Sigmoid colon (tissue), 7 donors: ENCODE measurements at places on chromosomes 7 and 10. TPM values are rescaled to one million over a fixed set of nuclear protein-coding genes. Genes with fewer than 3 reads are reported as not detected.

DNA sequence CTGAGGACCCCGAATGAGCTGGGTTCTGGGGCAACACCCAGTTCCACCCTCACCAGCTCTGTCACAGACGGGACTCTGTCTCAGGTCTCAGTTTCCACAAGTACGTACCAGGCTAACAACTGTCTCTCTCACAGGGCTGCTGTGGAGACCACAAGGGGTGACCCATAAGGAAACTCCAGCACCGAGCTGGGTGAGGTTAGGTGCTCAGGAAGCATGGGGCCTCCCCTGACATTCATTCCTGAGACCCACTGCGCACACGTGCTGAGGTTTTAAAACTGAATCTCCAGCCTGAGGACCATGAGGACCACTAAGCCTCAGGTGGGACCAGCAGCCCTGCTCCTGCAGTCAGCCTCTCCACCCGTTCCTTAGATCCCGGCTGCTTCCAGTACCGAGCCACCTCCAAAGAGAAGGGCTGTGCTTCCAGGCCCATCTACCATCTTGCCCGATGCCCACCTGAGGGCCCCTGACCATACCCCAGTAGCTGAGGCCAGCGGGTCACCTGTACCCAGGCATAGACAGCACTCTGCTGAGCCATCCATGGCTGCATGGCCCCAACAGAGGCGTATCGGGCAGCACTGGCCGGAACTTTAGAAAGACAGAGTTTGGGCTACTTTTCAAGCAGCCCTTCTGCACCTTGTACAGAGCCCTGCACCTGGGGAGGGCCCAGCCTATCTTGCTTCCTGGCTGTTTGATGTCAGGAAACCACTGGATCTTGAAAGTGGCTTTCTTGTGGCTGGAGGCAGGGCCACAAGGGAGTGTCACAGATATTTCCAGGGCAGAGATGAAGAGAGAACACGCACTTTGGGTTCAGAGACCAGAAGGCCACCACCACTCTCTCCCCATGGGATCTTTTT lies 18.7 kb downstream of the HSPA12A start:
- H3K4me3 ChIP-seq, result no peak overlapping the region
- peak; percentile 53 for DNase-seq
- H3K27me3 ChIP-seq, result no peaks in the 10 kb centered on the region
- H3K36me3 ChIP-seq, result no peaks in the 10 kb centered on the region
- no peaks in the 10 kb centered on the region for H3K4me1 ChIP-seq

Gene FLNC
- 489 TPM for total RNA-seq

Gene METTL27
- total RNA-seq, result 5.5 TPM

DNA sequence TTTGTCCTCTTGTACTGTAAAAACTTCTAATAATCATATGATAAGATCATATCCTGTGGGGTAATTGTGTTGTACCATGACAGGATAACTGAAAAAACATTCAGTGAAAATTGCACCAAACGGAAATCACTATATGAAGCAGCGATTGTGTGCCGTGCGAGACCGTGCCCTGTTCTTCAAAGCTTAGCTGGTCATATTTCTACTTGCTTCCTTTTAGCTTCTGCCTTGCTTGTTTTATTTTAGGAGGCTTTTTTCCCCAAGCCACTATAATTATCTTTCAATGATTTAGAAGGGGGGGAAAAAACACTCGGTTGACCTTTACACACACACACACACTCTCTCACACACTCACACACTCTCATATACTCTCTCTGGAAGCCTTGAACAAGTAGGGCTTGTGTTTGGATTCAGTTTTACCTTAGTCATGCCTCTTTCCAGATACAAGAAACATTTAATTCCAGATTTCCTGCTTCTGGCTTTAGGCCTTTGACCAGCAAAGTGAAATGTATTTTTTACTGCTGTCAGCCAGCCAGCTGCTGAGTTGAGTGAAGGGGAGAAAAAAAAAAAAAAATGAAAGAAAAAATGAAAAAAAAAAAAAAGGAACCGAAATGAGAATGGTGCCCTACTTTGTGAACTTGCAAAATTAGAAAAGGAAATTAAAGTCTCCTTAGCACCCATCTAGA lies 181.4 kb downstream of the ARID5B start:
- peaks cover 54% of the 10 kb centered on the region for H3K4me1 ChIP-seq
- H3K27ac ChIP-seq, result peak overlapping the region; percentile 77
- H3K36me3 ChIP-seq, result no peaks in the 10 kb centered on the region
- H3K4me3 ChIP-seq, result no peak overlapping the region
- no peak for DNase-seq
- H3K27me3 ChIP-seq, result no peaks in the 10 kb centered on the region

DNA sequence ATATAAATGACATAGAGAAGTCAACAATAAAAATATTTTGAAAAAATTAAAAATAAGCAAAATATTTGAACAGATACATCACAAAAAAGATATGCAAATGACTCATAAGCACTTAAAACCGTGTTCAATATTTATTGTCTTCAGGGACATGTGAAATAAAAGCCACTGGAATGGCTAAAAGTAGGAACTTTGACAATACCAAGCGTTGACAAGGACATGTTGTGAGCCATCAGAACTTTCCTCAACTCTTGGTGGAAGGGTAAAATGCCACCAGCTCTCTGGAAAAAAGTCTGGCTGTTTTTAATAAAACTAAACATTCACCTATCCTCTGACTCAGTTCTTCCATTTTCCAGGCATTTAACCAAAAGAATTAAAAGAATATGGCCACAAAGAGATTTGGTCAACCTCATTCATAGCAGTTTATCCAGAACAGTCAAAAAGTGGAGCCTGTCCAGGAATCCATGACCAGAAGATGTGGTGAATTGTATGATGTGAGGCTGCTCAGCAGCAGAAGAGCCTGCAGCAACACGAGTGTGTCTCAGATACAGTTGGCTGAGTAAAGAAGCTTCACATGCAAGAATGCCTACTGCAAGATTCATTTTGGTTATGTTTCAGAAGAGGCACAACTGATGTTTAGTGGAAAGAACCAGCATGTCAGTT lies 7.1 kb upstream of the KLF6 start:
- no peak for DNase-seq
- no peaks in the 10 kb centered on the region for H3K4me1 ChIP-seq
- no peaks in the 10 kb centered on the region for H3K27me3 ChIP-seq

Gene SGMS1
- 55.7 TPM for total RNA-seq

GRCh38 chr7:5204546-5204945 lies 14.5 kb downstream of the WIPI2 start:
- no peak overlapping the region for H3K27ac ChIP-seq
- H3K36me3 ChIP-seq, result peaks cover 8% of the 10 kb centered on the region
- H3K27me3 ChIP-seq, result no peaks in the 10 kb centered on the region
- H3K4me1 ChIP-seq, result peaks cover 5% of the 10 kb centered on the region
- DNase-seq, result no peak

Gene GRM8
- 0.55 TPM for total RNA-seq

- H3K27me3 ChIP-seq, result no peaks in the 10 kb centered on the region
- no peak overlapping the region for H3K4me3 ChIP-seq
- DNase-seq, result no peak
- no peaks in the 10 kb centered on the region for H3K4me1 ChIP-seq
Observed at GRCh38 chr10:77500754-77501151, 136.9 kb downstream of the KCNMA1 start.

- no peaks in the 10 kb centered on the region for H3K36me3 ChIP-seq
- no peak for DNase-seq
- no peaks in the 10 kb centered on the region for H3K27me3 ChIP-seq
- no peak overlapping the region for H3K27ac ChIP-seq
- no peaks in the 10 kb centered on the region for H3K4me1 ChIP-seq
- no peak overlapping the region for H3K4me3 ChIP-seq
Observed at GRCh38 chr10:24451325-24451820, 242.4 kb downstream of the KIAA1217 start.

Gene ENO4
- total RNA-seq, result 0.27 TPM

Gene ELFN1
- total RNA-seq, result 0.54 TPM

DNA sequence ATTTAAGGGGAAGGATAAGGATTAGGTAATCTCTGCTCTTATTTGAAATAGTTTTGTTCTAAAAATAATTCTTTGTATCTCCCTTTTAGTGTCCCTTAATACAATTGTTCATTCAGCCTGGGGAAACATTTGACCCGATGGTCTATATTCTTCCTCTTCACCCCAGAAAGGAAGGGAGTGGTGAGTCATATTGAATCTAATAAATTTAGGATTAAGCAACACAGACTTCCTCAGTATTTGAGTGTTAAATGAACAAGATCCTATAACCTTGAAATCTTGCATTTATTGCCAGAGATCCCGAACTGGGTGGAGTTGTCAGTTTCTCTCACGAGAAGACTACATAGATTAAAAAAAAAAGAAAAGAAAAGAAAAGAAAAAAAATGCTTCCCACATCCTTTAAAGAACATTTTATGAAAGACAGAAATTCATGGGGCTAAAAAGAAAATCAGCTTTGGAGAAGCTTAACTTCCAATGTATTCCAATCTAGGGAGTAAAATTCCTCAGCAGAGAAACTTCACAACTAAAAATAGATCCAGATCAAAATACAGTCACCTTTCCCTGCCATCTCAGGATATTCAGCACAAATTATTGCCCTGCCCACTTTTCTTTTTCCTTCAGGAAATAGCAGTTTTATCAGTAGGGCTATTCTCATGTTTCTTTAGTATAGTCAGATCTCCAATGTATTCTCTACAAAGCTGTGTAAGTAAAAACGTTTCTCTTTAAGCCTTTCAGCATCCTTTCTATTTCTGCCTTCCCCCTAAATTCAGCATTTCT lies 82.2 kb downstream of the SEMA3D start:
- H3K36me3 ChIP-seq, result no peaks in the 10 kb centered on the region
- H3K27me3 ChIP-seq, result no peaks in the 10 kb centered on the region
- no peak overlapping the region for H3K27ac ChIP-seq
- H3K4me3 ChIP-seq, result no peak overlapping the region

Gene CALML3
- not detected for total RNA-seq

DNA sequence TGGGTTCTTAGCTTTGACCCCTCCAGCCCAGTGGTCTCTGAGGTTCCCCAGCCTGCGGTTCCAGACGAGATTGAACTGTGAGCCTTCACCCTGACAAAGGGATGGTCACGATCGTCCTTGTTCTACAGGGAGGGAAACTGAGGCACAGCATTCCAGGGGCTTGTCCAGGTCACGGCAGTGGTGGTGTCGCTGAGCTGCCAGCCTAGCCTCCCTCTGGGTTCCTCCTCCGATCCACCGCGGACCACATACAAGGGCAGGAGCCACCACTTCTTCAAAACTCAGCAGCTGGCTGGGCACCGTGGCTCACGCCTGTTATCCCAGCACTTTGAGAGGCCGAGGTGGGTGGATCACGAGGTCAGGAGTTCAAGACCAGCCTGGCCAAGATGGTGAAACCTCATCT lies 35.8 kb downstream of the ELFN1 start:
- H3K4me3 ChIP-seq, result no peak overlapping the region
- no peaks in the 10 kb centered on the region for H3K4me1 ChIP-seq
- no peaks in the 10 kb centered on the region for H3K36me3 ChIP-seq
- H3K27ac ChIP-seq, result no peak overlapping the region

Gene VSIR
- total RNA-seq, result 40.2 TPM

Gene PVRIG
- 0.36 TPM for total RNA-seq

DNA sequence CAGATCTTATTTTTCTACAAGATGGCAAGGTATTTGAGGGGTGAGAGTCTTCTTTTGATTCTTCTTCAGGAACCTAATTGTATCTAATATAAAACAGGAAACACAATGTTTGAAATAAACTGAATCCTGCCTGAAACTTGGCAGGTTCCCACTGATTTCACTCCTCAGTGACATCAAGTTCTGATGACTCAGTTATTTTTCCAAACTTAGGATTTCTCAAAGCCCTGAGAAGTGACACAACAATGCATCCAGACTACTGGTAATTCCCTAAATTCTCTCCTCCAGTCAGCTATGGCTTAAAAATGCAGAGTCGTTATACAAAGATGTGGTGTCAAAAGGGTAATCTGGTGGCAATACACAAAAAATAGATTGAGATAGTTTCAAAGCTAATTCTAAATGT lies 80.9 kb downstream of the ABLIM1 start:
- no peaks in the 10 kb centered on the region for H3K36me3 ChIP-seq
- no peak overlapping the region for H3K4me3 ChIP-seq
- no peaks in the 10 kb centered on the region for H3K4me1 ChIP-seq
- no peak overlapping the region for H3K27ac ChIP-seq
- no peaks in the 10 kb centered on the region for H3K27me3 ChIP-seq

Gene OIT3
- not detected for total RNA-seq

- peaks cover 5% of the 10 kb centered on the region for H3K36me3 ChIP-seq
- H3K27me3 ChIP-seq, result no peaks in the 10 kb centered on the region
- no peak overlapping the region for H3K27ac ChIP-seq
- H3K4me3 ChIP-seq, result no peak overlapping the region
Observed at GRCh38 chr10:77032188-77032570, 605.4 kb downstream of the KCNMA1 start.

Gene BMPR1A
- total RNA-seq, result 84.2 TPM

Gene CRCP
- total RNA-seq, result 24.1 TPM

DNA sequence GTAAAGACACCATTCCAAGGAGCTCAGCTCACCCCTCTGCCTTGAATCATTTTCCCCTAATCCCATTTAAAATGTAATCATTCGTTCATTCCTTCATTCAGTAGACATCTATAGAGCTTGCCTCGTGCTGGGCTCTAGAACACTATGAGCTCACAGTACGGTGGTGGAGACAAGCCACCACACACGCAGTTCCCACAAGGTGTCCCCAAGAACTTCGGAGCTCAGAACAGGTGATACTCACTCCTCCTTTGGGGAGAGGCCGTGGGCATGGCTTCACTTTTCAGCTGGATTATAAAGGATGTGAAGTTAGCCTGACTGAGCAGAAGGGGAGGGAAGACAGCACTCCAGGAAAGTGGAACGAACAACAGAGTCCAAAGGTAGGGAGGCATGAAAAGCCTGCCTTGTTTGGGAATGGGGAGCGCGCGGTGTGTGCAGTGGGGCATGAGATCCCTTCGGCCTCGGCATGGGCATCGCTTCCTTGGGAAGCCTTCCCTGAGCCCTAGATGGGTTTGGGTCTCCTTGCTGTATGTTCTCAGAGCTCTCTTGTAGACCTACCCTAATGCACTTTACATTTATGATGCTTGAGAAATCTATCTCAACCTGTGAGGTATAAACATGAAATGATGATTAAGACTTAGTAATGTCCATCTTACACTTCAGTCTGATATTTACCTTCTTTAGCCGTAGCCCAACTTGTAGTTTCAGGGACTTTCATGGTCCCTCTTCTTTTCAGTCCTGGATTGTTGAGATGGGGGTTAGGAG lies 809 bp upstream of the OGA start:
- peak overlapping the region; percentile 15 for H3K4me3 ChIP-seq
- H3K4me1 ChIP-seq, result no peaks in the 10 kb centered on the region
- DNase-seq, result no peak
- peak overlapping the region; percentile 97 for H3K27ac ChIP-seq
- H3K27me3 ChIP-seq, result no peaks in the 10 kb centered on the region

- no peaks in the 10 kb centered on the region for H3K36me3 ChIP-seq
- H3K27me3 ChIP-seq, result no peaks in the 10 kb centered on the region
- no peak overlapping the region for H3K27ac ChIP-seq
- H3K4me3 ChIP-seq, result no peak overlapping the region
Observed at GRCh38 chr7:105530546-105530945, 1.5 kb upstream of the RINT1 start.

- H3K4me1 ChIP-seq, result no peaks in the 10 kb centered on the region
- no peak overlapping the region for H3K4me3 ChIP-seq
- H3K36me3 ChIP-seq, result no peaks in the 10 kb centered on the region
- H3K27me3 ChIP-seq, result peaks cover 86% of the 10 kb centered on the region
- DNase-seq, result peak; percentile 36
Observed at GRCh38 chr10:100724531-100725027, 20.8 kb upstream of the PAX2 start.
